Caki2 (cell line): ENCODE measurements at places on chromosomes 3 and 15. TPM values are rescaled to one million over a fixed set of nuclear protein-coding genes. Genes with fewer than 3 reads are reported as not detected.

Gene PTPRG
- 7.4 and 9.4 TPM in 2 replicates for total RNA-seq

Gene PPP2R3A
- total RNA-seq, result 3.4 and 4.0 TPM in 2 replicates

Gene UBA7
- total RNA-seq, result 5.3 and 19.6 TPM in 2 replicates

Gene IVD
- 50.4 and 79.9 TPM in 2 replicates for total RNA-seq

Gene SACM1L
- 9.9 and 26.2 TPM in 2 replicates for total RNA-seq

Gene REC114
- total RNA-seq, result not detected in 2 replicates

Gene BFSP2
- total RNA-seq, result not detected in 2 replicates

Gene FOXB1
- total RNA-seq, result not detected in 2 replicates

DNA sequence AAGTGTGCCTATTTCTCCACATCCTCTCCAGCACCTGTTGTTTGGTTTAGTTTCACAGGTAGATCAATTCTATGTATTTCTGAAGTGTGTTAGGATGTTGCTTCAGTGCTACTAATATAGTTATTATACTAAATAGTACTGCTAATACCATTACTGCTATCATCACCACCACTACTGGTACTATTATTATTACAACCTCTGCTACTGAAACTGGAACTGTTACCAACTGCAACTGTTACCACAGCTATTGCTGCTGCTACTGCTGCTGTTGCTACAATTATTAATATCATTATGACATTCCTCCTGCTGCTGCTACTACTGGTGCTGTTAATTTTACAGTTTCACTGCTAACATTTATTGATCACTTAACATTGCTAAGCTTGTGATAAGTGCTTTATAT lies 8.3 kb upstream of the LMOD3 start:
- DNase-seq, result no peak

- DNase-seq, result no peak
These were observed 15.0 kb downstream of the KLF15 start for GRCh38 chr3:126342211-126342610.

DNA sequence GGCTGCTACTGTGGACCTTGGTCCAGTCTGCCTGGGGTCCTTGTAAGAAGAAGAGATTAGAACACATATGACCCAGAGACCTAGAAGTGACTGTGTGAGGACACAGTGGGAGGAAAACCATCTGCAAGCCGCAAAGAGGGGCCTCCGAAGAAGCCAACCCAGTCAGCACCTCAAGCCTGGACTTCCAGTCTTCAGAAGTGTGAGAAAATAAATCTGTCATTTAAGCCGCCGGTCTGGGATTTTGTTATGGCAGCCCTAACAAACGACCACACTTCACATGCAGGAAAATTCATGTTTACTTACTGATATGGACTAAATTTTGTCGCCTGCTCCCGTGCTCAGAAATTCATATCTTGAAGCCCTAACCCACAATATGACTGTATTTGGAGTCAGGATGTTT lies 44.4 kb upstream of the TMC3 start:
- no peak for DNase-seq

- no peak for DNase-seq
These were observed 144.7 kb upstream of the DPH6 start for GRCh38 chr15:35690698-35691116.

DNA sequence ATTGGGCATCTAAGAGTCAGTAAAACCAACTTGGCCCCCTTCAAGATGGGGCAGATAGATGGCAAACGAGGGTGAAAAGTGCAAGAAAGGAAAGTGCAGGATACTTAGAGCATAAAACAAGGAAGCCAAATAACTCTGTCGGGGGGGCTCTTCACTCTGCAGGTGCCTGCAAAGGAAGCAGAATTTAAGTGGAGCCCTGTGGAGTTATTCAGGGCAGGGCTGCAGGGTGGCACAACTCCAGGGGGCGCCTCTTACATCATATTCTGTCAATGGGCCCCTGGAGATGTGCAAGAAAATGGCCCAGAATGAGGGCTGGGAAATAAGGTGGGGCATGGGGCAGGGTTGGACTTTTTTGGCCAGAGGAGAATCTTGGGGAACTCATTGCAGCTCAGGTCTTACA lies 69.7 kb downstream of the CD47 start:
- DNase-seq, result no peak

- no peak for DNase-seq
These were observed 25.2 kb downstream of the MYH15 start for GRCh38 chr3:108485146-108485545.

GRCh38 chr15:51878446-51879386 lies 49.3 kb downstream of the TMOD3 start:
- DNase-seq, result no peak

GRCh38 chr3:77686560-77686959 lies 646.7 kb downstream of the ROBO2 start:
- DNase-seq, result no peak

GRCh38 chr3:106006001-106006400 lies 137.2 kb upstream of the CBLB start:
- no peak for DNase-seq

DNA sequence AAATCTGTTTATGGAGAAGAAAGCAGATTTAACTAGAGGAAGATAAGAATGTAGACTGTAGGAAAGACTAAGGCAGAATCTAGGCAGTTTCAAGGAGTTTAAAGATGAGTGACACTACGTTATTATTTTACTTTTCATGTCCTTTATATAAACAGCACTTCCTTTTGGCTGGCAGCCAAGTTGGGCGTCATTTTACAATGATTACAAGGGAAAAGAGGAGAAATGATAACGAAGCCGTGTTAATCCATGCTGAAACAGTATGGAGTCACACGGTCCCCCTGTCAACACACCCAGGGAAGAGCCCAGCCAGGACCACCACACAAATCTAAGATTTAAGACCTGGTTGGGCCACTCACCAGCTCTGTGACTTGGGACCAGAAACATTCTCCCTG lies 83.7 kb upstream of the NEO1 start:
- peak; percentile 2 for DNase-seq

DNA sequence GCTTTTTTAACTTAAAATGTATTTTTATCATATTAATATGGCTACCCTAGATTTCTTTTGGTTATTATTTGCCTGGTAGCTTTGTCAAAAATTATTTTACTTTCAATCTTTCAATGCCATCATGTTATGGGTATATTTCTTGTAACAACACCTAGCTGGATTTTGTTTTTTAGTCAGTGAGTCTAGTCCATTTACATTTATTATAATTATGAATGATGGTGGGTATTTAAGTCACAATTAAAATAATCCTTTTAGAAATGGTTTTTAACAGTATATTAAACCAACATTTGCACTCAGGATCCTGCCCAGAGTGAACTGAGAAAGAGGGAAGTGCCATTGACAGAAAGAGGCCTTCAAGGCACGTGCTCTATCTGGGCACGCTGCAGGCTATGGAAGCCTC lies 39.8 kb upstream of the NUDT16 start:
- DNase-seq, result no peak

GRCh38 chr3:149023951-149024350 lies 32.6 kb downstream of the GYG1 start:
- no peak for DNase-seq

DNA sequence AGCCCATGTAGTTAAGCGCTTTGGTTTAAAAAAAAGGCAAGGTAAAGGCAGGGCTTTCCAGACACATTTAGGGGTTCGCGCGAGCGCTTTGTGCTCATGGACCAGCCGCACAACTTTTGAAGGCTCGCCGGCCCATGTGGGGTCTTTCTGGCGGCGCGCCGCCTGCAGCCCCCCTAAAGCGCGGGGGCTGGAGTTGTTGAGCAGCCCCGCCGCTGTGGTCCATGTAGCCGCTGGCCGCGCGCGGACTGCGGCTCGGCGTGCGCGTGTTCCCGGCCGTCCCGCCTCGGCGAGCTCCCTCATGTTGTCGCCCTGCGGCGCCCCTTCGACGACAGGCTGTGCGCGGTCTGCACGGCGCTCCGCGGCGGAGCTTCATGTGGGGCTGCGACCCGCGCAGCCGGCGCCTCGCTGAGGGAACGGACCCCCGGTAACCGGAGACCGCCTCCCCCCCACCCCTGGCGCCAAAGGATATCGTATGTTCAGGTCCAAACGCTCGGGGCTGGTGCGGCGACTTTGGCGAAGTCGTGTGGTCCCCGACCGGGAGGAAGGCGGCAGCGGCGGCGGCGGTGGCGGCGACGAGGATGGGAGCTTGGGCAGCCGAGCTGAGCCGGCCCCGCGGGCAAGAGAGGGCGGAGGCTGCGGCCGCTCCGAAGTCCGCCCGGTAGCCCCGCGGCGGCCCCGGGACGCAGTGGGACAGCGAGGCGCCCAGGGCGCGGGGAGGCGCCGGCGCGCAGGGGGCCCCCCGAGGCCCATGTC lies 927 bp downstream of the SMAD6 start:
- DNase-seq, result no peak

- DNase-seq, result no peak
These were observed 7.5 kb downstream of the BMF start for GRCh38 chr15:40100947-40101905.

DNA sequence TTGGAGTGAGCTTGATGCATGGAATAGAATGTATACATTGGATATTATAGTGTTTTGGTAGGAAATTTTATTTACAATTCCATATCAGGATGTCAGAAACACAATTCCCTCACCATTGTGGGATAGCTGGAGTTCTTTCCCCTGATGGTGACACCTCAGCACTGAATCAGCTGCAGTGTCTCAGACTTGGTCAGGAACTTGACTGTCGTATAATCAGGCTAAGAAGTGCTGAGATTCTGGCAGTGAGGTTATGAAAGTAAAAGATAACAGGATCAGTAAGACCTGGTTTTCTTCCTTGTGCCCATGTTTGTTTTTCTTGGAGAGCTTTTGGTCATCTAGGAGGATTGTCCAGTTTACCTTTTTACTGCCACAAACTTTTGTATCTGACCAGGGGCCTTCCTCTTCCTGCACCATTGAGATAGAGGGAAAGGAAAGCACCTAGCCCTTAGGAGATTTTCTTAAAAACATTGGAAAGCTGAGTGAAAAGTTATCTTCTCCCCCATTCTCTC lies 27.3 kb upstream of the ST3GAL6 start:
- no peak for DNase-seq

DNA sequence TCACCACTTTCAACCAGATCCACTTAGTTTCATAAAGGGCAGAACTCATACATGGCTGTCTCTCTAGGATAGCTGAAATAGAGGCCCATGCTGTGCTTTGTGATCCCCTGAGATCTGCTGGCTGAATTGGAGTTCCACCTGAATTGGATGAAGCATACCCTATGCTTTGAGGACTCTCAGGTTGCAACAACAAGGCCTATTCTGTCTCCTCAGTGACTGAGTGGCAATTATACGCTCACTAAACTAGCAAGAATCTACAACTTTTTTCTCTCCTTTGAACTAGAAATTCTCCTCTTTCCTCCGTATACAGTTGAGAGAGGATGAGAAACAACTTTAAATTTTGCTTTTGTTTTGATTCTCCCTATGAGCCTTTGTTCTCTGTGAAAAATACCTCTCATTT lies 348.7 kb downstream of the LSAMP start:
- no peak for DNase-seq

GRCh38 chr3:61158667-61159066 lies 92.6 kb downstream of the FHIT start:
- no peak for DNase-seq

GRCh38 chr3:128133273-128133883 lies 9.8 kb upstream of the RUVBL1 start:
- DNase-seq, result peak; percentile 16

DNA sequence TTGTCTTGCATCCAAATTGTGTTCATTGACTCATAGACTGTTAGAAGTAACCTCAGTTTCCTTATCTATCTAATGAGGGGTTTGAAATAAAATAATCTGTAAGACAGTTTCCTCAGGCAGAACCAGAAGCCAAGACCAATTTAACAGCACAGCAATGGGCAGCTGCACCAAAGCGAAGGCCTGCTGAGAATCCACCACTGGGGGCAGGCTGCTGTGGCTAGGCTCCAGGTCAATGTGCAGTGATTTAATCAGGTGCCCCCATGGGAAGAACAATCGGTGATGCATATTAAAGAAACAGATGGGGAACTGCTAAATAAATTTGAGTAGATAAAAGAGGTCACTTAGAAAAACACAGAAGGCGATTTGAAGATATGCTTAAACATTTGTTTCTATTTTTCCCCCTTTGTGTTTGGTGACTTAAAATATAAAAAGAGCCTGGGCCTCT lies 28.0 kb upstream of the TMOD3 start:
- DNase-seq, result peak; percentile 6

GRCh38 chr15:47404877-47405276 lies 312.4 kb upstream of the SEMA6D start:
- DNase-seq, result no peak

DNA sequence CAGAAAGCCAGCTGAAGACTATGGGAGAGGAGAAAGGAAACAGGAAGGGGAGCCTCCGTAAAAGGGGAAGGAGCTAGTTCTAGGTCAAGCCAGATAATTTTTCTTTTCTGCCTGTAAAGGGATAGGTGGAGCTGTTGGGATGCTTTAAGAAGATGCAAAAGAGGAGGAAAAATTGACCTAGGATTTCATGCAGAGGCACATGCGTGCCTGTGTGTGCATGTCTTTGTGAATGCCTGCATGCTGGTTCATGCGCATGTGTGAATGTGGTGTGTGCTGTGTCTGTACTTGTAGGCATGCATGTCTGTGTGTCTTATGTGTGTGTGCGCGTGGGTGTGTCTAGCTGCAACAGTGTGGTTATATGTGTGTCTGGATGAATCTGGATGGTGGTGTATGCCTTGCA lies 27.3 kb downstream of the CCDC33 start:
- DNase-seq, result no peak

- DNase-seq, result peak; percentile 65
These were observed 91.1 kb upstream of the RNF7 start for GRCh38 chr3:141646760-141647561.

DNA sequence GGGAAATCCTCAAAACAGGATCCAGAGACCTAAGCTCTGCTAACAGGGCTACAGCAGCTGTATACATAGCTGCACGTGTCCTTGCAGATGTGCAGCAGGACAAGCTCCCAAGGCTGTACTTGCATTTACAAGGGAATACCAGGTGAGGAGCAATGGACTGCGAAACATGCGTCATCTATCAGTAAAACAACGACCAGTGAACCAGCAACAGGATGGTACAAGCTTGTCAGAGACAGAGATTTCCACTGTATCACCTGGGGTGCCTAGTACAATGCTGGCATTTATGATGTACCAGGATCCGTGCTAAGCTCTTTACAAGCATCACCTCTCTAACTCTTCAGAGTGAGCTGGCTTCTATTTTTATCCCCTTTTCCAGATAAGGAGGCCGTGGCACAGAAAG lies 227.3 kb downstream of the FOXP1 start:
- peak; percentile 47 for DNase-seq

DNA sequence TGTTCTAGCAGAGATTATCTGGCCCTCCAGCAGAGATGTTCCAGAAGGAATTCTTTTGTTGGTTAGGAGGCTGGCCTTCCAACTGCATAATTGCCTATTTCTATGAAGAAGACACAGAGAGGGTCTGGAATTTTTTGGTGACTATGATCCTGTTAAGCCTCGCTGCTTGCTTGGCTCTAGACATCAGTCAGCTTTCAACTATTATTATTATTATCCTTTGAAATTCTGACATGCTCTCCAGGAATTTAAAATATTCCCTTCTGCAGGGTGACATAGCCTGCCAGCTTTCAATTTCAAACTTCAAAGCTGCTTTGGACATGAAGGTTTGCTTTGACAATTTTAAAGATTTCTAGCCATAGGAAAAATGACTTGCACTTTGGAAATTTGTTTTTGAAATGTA lies 26.3 kb upstream of the ZNF148 start:
- DNase-seq, result no peak

- no peak for DNase-seq
These were observed 562.9 kb upstream of the CBLB start for GRCh38 chr3:106431721-106432120.
